ENCODE measurements at places on chromosomes 13 and 19.

DNA sequence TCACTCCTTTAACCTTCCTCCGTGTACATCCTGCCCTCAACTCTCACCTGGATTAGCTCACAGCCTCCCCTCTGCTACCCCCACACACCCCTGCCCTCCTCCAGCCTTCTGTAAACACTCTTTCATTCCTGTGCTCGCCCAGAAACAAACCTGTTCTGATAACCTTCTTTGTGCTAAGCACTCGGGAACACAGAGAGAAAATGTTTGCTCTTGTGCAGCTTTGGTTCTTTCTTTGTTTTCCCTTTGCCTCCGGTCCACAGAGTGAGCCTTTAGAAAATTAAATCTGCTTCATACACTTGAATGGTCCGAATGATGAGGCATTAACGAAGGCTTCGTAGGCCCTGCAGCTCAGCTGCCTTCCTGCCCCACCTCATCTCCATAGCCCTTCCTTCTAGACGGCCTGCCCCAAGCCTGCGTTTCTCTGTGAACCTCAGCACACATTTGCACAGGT, 6.6 kb upstream of the ZDHHC20 start:
- DNase-seq, result no peak

DNA sequence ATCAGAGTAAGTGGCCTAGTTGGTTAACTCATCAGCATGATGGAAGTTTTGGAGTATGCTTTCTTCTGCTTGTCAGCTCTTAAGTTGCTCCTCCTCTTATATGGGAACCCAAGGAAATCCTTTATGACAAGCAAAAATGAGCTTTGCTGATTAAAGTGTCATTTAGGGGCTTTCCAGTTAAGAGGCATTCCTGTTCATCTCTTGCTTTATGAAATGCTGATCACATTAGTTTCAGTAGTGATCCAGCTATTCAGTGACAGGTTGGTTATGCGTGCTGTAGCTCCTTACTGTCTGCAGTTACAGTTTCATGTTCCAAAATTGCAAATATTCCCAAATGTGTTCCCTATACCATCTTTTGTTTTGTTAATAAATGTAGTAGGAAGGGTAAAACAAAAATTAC, 146.6 kb downstream of the CDK8 start:
- no peak for DNase-seq

GRCh38 chr13:47146136-47146535, 249.3 kb upstream of the HTR2A start:
- DNase-seq, result no peak

GRCh38 chr13:31951215-31951678, 80.3 kb upstream of the FRY start:
- no peak for DNase-seq

GRCh38 chr13:75407473-75407872, 74.5 kb downstream of the TBC1D4 start:
- DNase-seq, result no peak

DNA sequence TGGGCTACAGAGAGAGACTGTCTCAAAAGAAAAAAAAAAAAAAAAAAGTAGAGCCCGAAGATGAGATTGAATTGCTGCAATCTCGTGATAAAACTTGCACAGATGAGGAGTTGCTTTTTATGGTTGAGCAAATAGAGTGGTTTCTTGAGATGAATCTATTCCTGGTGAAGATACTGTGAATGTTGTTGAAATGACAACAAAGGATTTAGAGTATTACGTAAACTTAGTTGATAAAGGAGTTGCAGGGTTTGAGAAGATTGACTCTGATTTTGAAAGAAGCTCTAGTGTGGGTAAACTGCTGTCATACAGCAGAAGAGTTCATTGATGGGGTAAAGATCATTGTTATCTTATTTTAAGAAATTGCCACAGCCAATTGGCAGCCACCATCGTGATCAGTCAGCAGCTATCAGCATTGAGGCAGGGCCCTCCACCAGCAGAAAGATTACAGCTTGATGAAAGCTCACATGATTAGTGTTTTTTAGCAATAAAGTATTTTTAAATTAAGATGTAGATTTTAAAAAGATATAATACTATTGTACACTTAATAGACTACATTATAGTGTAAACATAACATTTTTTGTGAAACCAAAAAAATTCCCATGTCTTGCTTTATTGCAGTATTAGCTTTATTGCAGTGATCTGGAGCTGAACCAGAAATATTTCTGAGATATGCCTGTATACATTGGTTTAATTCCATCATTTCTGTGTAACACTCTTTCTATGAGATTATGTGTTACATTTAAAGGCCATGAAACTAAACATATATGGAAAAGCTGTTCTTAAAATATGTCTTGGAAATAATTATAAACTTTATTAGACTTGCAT, 43.1 kb downstream of the ZMYM2 start:
- no peak for DNase-seq

- DNase-seq, result no peak
Observed at GRCh38 chr19:17214508-17215126, 540 bp upstream of the USE1 start.
